Left renal pelvis (tissue), 4 donors: ENCODE measurements at places on chromosomes 13 and 19. TPM values are rescaled to one million over a fixed set of nuclear protein-coding genes. Genes with fewer than 3 reads are reported as not detected.

GRCh38 chr19:32858155-32858554 is 11.4 kb downstream of the SLC7A9 start:
- DNase-seq, result no peak

- DNase-seq, result no peak
Observed at GRCh38 chr13:35830850-35831450, 300.2 kb downstream of the DCLK1 start.

Gene SOX1
- polyA plus RNA-seq, result not detected

Gene RAVER1
- polyA plus RNA-seq, result 28.3 TPM

Gene PSG1
- polyA plus RNA-seq, result not detected
